Cortex of kidney (tissue), 1 donor: ENCODE measurements at places on chromosomes 5 and 9.

GRCh38 chr5:150473673-150474358 is 24.3 kb upstream of the RPS14 start:
- no peak for DNase-seq

GRCh38 chr5:146744068-146744745 is 134.3 kb downstream of the PPP2R2B start:
- DNase-seq: no peak

DNA sequence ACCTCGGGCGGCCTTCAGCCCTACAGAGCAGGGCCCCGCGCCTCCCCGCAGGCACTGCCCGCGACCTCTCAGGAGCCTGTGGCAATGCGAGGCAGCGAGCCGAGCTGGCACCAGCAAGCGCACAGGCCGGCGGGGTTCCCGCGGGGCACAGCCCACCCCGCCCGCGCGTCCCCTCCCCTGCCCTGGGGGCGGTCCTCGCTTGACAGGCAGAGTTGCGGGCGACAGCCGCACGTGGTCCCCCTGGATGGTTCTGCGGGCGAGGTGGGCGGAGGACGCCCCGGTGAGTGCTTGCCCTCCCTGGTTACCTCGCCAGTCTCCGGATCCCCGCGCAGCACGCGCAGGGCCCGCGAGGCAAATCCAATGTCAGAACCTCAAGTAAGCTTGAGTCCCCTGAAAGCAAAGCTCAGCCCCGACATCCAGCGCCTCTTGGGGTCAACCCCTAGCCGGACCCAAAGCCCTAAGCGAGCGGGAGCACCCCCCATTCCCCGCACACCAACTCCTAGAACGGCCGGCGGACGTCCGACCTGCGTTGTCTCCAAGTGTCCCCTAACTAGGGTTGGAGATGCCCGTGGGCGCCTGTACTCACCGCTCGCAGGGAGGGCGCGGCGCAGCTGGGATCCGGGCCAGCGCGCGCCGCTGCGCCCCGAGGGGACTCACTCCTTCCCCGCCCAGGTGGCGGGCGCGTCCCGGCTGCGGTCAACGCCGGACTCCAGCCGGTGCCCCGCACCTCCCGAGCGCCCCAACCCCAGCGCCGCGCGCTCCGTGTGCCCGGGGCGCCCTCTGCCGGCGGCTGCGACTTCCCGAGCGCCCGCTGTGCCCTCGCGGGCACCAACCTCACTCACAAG is at the start of gene DRD1:
DRD1 (minus strand) TSS at position 123 of the 845 bp plus-strand sequence. CDS start 1,083 bp downstream, outside the sequence.
- DNase-seq: no peak

GRCh38 chr9:100213730-100214477 is 114.9 kb downstream of the INVS start:
- no peak for DNase-seq

GRCh38 chr9:87282538-87282937 is 215.1 kb upstream of the DAPK1 start:
- no peak for DNase-seq

- DNase-seq: no peak
These were observed 1.1 kb upstream of the TENT4A start for GRCh38 chr5:6712142-6712576.

DNA sequence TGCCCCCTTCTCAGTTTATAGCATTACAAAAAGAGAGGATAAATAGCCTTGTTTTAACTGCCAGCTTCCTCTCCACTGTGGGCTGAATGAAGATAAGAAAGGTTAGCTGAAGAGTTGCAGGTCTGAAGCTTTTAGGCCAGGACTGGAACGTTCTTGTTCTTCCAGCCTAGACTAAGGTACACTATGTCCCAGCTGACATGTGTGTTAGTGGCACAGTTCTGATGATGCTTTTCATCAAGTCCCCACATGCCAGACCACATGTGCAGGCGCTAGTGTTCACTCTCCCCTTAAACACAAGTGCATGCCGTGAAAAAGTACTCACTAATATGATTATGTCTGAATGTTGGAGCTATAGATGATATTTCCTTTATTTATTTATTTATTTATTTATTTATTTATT is 40.7 kb downstream of the STXBP1 start:
- no peak for DNase-seq

- no peak for DNase-seq
These were observed 125.6 kb downstream of the NXNL2 start for GRCh38 chr9:88660611-88661010.

- DNase-seq: no peak
These were observed 61.8 kb downstream of the ELL2 start for GRCh38 chr5:95899829-95900228.

- DNase-seq: no peak
These were observed 195.6 kb downstream of the PIK3R1 start for GRCh38 chr5:68411161-68411560.

DNA sequence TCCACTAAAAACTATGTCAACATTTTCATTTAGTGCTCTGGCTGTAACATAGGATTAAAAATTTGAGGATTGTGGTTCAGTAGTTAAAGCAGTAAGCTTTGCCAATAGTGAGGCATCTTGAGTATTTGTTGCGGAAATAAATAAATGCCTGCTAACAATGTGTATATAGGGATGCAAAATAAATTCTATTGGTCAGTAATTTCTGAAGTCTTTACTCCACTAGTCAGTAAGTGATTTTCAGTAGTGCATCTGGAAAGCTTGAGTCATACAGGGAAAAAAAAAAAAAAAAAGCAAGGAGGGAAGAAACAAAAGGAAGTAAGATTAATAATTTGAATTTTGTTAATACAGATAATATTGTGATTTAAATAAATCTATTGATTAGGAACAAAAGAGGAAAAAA is 21.0 kb downstream of the NIPBL start:
- no peak for DNase-seq

- DNase-seq: no peak
These were observed 36.8 kb downstream of the ROPN1L start for GRCh38 chr5:10478436-10478835.

DNA sequence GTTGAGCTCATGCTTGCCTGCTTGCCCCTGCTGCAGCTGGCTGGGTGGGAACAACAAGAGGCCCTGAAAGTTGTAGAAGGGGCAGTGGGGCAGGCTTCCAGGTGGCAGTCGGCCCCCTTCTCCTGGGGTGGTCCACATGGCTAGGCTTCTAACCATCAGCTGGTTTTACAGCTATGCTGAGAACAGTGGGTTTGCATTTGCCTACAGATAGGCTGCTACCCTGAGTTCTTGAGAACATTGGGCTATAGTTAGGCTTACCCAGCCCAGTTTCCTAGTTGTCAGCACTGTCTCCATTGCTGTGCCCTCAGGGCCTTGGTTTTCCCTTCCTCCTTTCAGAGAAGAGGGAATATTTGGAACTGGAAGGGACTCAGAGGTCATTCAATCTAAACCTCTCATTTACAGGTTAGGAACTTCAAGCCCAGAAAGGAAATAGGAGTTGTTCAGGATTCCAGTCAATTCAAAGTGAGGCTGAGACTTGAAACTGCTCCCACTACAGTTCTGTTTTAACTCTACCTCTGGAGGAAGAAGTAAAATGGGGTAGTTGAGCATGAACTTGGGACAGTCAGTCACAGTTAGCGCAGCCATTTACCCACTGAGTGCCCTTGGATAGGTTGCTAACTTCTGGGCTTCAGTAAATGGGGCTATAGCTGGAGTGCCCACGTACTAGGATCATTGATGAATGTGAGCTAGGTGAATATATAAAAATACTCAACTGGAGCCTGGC is 11.5 kb downstream of the LARP1 start:
- no peak for DNase-seq

GRCh38 chr5:31008231-31008630 is 185.3 kb upstream of the CDH6 start:
- no peak for DNase-seq

- no peak for DNase-seq
These were observed 76.1 kb upstream of the ASS1 start for GRCh38 chr9:130368631-130369103.

DNA sequence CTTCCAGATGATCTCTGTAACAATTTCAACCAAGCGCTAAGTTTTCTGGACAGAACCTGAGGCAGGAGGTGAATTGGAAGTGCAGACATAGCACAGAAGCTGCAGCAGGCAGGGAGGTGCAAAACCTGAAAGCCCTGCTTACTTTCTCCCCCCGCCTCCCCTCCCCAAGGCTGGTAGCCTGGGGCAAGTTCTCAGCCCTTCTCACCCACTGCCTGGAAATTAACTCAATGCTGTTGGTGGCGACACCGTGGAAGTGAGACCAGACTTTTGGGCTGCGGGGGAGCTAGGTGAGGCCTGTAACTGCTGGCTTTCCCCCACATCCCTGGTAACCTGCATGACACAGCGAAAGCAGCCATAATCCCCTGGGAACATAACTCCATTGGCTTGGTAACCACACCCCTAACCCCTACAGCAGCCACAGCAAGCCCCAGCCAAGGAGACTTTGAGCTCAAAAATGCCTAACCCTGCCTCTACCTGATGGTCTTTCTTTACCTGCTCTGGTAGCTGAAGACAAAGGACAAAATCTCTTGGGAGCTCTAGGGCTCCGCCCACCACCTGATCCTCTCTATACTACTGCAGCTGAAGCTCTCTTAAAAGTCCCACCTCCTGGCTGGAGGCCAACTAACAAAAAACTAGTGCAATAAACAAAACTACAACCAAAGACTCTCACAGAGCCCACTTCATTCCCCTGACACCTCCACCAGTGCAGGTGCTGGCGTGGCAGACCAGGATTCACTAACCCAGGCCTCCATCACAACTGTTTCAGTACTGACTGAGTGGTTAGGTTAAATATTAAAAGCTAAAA is 11.9 kb upstream of the OR13C8 start:
- no peak for DNase-seq
